ENCODE measurements at places on chromosomes 4 and X. TPM values are rescaled to one million over a fixed set of nuclear protein-coding genes. Genes with fewer than 3 reads are reported as not detected.

DNA sequence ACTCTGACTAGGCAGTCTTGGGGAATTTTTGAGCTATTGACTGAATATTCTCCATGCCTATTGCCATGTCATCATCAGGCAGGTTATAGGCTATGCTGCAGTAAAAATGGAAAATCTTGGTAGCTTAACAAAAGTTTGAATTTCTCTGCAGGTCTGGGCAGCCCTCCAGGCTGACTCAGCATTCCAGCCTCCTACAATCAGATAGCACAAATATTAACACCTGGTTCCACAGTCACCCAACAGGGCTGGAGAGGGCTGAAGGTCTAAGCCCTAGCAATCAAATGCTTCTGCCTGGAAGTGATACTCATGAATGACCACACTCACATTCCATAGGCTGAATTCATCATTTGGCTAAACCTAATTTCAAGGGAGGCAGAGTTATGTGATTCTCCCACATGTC lies 9.6 kb upstream of the PPP3CA start:
- H3K36me3 ChIP-seq, result no peaks in the 10 kb centered on the region
- H3K27me3 ChIP-seq, result no peaks in the 10 kb centered on the region
- peaks cover 27% of the 10 kb centered on the region for H3K4me1 ChIP-seq

GRCh38 chrX:21656587-21657317 lies 1.4 kb downstream of the KLHL34 start:
- H3K4me1 ChIP-seq, result no peaks in the 10 kb centered on the region
- no peak for DNase-seq

DNA sequence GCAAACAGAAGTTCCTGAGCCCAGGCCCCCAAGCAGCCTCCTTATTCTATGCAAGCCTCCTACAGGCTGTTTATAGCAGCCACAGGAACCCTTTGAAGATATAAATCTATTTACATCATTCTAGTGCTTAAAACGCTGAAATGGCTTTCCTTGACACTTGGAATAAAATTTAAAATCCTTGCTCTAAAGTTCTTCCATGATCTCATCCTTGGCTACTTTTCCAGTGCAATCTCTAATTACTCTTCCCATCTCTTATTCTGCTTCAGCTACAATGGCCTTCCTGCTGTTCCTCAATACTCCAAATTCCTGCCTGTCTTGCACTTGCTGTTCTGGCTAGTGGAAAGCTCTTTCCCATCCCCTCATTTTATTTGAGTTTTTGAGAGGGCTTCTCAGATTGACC lies 634.2 kb upstream of the NR3C2 start:
- H3K4me3 ChIP-seq, result no peak overlapping the region
- H3K27ac ChIP-seq, result no peak overlapping the region
- H3K4me1 ChIP-seq, result no peaks in the 10 kb centered on the region
- no peak for DNase-seq
- H3K36me3 ChIP-seq, result no peaks in the 10 kb centered on the region

- H3K36me3 ChIP-seq, result no peaks in the 10 kb centered on the region
- H3K27me3 ChIP-seq, result no peaks in the 10 kb centered on the region
- no peak overlapping the region for H3K27ac ChIP-seq
- no peak for DNase-seq
- no peaks in the 10 kb centered on the region for H3K4me1 ChIP-seq
Measured at GRCh38 chrX:149818652-149819051, 36.9 kb downstream of the MAGEA9 start.

The REPS2 gene
- not detected for total RNA-seq

The CTAG1B gene
- total RNA-seq, result not detected

The NSUN7 gene
- not detected for total RNA-seq

Data from GM23248 (cell line).